ENCODE measurements at places on chromosomes 3 and 15.

DNA sequence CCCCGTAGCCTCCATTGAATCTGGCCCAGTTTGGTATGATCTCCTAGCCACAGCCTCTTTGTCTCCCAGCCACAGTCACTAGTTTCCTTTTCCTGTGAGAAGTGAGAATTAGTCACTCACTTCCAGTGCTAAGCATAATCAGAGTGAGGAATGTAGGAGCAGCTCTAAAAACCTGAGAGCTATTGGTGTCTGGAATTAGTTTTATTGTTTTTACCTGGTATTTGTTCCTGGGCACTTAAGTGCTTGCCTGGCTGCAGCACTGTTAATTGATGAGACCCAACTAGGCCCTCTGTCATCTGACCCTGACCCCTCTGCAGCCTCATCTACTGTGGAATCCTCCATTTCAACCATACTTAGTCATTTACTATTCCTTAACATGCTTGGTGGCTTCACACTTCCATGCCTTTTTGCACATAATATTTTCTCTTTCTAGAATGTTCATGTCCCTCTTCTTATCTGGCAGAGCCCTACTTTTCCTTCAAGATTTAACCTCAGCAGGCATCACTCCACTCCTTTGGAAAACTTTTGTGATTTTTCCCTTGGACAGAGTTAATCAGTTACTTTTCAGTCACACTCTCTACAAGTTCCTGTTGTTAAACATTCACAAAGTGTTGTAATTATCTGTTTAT, 48.8 kb downstream of the PDE8A start:
- DNase-seq = no peak

DNA sequence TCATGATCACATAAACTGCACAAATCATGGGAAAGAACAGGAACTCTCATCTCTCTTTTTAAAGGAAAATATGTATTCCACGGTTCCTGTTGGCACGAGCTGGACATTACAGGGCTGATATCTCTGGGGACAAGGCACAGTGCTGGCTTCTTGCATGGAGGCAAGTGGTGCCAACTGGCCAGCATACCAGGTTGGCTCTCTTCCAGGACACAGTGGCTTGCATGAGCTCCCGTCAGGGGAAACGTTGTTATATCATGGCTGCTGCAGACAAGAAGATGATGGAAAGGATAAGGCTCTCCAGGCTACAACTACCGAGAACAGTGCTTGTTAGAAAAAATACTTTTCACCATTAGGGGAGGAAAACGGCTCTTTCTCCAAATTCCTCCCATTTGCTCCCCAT, 283.9 kb downstream of the RORA start:
- no peak for DNase-seq

- DNase-seq = no peak
Observed at GRCh38 chr15:80447077-80447476, 42.9 kb downstream of the ARNT2 start.

DNA sequence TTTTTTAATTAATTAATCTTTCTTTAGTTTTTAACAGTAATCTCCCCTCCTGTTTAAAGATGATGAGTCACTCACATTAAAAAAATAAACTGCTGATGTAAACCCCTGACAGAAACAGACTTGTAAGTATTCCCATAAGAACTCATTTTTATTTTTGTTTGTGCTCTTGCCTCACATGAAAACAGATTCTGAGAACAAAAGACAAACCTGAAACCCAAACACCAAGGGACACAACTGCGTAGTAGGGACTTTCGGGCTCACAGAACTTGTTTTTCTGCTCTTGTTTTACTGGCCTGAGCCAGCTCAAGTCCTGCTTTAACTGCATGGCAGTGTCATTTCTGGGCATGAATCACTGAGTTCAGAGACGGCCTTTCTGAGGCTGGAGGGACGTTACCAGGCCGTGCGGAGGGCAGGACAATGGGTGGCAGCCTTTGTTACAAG, 600.8 kb downstream of the FOXP1 start:
- DNase-seq = no peak

- DNase-seq = no peak
Observed at GRCh38 chr3:50502225-50502583, 1.2 kb downstream of the CACNA2D2 start.

DNA sequence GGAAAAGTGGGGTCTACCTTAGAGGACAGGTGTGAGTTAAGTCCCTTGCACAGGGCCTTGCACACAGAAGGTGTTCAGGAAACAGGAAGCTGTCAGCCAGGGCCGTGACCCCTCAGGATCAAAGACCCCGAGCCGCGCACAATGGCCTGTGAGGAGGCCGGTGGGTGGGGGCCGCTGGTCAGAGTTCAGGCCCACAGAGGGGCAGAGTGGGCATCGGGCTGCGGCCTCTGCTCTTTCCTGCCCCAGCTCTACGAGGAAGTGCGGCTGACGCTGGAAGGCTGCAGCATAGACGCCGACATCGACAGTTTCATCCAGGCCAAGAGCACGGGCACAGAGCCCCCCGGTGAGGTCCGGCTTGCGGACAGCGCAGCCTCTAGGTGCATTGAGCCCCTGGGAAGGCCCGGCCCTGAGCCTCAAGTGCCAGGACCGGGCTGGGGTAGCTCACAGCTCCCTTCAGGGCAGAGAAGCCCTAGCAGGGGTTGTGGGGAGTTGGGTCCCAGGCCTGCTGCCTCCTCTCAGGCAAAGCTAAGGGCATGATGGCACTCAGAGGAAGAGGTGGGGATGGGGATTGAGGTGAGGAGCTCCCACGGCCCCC, 37.2 kb downstream of the PSTPIP1 start:
- DNase-seq = no peak

DNA sequence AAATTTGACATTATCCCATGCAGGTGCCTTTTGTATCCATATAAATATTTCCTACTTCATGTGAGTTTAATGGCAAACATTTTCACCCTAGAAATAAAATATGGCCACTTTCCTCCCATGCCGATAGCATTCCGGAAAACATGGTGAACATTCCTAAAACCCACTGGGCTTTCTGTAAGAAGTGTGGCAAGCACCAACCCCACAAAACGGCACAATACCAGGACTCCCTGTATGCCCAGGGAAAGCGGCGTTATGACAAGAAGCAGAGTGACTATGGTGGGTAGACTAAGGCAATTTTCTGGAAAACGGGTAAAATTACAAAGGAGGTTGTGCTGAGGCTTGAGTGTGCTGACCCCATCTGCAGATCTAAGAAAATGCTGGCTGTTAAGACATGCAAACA, 7.6 kb downstream of the ANXA2 start:
- DNase-seq = no peak

- DNase-seq = no peak
Observed at GRCh38 chr3:69032142-69032541, 18.7 kb upstream of the EOGT start.

DNA sequence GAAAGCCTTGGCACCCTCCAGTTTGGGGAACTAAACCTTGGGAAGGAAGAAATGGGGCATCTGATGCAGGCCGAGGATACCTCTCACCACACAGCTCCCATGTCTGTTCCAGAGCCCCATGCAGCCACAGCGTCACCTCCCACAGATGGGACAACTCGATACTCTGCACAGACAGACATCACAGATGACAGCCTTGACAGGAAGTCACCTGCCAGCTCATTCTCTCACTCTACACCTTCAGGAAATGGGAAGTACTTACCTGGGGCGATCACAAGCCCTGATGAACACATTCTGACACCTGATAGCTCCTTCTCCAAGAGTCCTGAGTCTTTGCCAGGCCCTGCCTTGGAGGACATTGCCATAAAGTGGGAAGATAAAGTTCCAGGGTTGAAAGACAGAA, 7.7 kb downstream of the MAP1A start:
- DNase-seq = no peak

DNA sequence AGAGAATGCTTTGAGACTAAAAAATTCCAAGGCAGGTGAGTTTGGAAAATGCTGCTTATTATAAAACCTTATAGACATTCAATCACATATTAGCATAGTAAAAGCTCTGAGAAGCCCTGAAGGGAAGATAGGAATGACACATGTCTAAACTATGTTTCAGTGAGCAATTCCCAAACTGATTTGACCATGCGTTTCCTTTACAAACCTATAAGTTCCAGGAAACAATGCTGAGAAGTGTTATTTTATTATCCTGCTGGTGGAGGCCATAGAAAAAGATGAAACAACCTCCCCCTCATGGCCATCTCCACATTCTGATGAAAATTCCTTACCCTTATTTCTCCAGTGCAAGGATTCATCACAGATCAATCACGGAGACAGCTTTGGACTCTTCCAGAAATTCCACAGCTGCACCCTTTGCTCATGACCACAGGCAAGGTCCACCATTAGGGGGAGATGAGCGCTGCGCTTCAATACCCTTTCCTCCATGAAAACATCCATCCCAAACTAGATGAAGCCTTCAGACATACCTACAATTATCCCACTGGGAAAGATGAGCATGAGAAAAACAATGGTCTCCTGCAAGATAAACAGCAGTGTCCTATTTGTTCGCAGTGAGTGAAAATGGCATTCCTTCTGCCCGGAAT, 372.1 kb downstream of the MAGI1 start:
- no peak for DNase-seq

- no peak for DNase-seq
Observed at GRCh38 chr3:11328196-11328945, 56.2 kb downstream of the ATG7 start.

- no peak for DNase-seq
Observed at GRCh38 chr3:134755821-134756220, 39.2 kb upstream of the EPHB1 start.

GRCh38 chr3:65604863-65605526, 433.7 kb downstream of the MAGI1 start:
- no peak for DNase-seq

DNA sequence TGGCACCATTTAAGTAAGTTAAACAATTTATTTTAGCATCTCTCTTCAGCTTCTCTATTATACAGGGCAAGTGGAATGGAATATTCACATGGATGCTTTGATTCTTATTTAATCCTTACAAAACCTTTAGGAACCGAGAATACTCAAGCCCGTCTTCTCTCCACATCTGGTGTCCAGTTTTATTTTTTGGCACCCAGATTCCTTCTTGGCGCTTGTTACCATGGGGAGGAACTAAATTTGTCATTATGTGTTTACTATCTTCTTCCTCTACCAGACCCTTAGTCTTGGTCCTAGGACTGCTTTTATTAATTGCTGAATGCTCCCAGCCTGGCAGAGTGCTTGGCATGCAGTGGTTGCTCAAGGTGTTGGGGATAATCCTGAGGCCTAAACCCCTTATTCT, 138.8 kb downstream of the CACNA2D3 start:
- DNase-seq = no peak

DNA sequence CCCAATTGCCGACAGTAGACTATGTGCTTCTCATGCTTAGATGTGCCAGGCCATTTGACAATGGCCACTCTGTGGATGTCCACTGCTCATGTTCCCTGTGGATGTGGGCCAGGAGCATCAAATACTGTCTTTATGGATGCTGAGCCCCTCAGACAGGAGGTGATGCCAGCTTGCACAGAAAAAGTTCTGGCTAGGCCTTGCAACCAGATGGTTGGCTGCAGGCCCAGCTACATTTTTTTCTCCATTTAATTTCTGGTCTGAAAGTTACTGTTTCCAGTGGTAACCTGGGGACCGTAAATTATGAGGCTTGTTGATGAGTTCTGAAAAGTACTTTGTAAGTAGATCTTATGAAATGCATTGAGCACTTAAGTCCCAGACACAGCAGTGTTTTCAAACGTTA, 228.5 kb downstream of the CHL1 start:
- no peak for DNase-seq

- no peak for DNase-seq
Observed at GRCh38 chr3:119560160-119560559, 746 bp upstream of the CD80 start.

- DNase-seq = no peak
Observed at GRCh38 chr3:38597502-38598060, 51.9 kb downstream of the SCN5A start.

DNA sequence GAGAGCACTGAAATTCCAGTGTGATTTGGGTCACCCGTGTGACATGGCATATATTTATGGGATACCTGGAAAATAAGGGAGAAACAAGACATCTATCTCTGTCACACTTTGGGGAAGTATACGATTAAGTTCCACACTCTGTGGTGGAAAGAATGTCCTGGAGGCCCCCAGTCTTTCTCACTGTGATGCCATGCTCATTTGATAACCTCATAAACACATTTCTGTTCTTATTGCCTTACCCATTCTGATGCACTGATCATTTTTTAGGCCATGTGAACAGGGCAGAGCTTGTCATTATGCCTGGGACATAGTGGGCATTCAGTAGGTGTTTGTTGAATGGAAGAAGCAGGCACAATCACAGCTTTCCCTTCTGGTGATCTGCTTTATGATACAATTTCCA, 349.4 kb upstream of the TPRG1 start:
- no peak for DNase-seq

DNA sequence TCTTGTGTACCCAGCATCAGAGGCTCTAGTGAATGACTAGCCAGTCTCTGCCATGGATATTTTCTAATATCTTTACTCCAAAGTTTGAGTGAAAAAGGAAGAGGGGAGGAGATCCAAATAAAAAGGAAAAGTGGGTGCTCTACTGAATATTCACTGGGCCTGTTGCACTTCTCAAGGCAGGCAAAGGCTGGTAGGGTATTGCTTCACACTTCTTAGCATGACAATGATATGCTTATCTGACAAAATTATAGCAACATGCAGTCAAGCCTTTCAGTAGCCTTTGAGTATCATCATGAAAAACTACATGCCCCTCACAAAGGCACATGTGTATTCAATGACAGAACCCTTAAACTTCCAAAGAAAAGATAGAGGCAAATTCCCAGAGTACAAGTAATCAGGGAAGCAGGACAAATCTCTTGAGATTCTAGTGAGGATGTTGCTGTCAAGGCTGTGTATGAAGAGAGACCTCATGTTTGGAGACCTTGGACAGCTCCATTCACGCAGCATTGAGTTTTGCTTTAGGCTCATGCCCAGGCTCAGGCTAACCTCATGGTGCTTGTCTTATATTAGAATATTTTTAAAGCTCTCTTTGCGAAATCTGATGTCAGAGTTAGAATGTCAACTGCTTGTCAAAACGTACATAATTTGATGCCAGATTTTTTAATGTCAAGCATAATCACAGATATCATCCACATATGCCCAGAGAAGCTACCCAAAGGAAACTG, 506.9 kb downstream of the OCA2 start:
- no peak for DNase-seq

DNA sequence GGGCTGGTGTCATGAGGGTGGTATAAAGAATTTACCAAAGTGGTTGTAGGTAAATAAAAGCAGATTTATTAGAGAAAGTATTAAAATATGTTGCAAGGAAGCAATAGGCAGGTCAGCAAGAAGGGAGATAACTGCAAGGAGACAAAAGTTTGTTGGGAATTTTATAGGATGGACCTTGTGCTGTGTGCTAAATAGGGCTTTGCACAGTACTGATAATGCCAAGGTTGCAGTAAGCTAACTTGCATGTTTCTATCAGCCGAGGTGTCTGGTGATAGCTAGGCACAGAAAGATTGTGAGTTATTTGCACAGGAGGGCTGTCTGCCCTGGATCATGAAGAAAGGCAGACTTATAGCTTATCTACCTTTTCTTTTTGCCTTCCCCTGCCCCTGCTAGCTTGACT, 102.5 kb upstream of the SPRED1 start:
- DNase-seq = no peak

DNA sequence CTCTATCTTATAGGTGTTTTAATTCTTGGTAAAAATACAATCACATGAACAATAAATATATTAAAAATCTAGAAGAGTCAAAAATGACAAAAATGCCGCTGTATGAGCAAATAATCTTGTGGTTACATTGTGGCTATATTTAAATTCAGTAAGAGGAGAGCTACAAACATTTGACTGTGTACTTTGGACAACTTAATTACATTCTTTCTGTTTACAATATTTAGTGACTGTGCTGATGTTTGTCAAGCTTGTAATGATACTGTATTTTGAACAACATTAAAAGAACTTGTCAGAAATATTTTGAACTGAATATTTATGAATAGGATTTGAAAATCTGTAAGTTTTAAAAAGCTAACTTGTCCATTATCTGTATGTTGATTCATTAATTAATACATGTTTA, 598.3 kb downstream of the SI start:
- DNase-seq = no peak
